CMK (cell line): ENCODE measurements at places on chromosomes 16 and 17.

DNA sequence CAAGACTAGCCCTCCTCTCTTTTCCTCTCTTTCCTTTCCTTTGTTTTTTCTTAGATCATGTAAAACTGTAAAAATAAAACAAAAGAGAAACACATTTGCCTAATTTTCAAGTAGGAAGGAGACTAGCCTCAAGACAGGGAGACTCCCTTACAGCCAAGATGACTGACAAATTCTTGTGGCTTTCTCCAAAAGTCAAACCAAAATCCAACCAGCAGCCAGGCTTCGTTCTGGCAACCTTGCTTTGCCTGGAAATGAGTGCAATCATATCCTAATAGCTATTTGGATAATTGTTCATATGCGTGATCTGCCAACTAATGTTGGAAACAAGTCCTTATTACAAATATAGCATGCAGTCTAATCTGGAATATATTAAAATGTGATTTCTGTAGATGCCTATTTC is 868.9 kb upstream of the SOX9 start:
- DNase-seq, result no peak

DNA sequence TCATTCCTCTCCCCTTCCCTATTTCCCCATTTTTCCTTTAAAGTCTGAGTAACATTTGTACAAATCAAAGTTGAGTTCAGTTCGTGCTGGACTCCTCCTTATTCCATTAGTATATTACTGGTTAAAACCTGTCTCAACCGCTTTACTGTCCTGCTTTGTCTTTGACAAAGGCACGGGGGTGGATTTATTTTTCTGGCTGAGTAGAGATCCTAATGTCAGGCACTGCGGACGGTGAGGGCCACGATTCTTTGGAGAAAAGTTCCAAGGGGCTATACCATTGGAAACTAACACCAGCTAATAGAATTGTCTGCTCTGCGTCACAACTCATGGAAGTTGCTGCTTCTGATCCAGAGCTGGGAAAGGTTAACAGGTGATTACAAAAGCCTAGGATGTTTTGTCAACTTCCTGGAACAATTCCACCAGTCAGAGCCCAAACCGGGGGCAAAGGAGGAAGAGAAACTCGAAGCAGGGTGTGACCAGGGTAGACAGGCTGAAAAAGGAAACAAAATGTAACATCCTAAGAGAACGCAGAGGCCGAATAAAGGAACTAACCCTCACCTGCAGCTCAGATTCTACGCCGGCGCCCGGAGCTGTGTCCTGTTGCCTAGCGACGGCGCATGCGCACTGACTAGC is 12.4 kb downstream of the TAT start:
- no peak for DNase-seq

DNA sequence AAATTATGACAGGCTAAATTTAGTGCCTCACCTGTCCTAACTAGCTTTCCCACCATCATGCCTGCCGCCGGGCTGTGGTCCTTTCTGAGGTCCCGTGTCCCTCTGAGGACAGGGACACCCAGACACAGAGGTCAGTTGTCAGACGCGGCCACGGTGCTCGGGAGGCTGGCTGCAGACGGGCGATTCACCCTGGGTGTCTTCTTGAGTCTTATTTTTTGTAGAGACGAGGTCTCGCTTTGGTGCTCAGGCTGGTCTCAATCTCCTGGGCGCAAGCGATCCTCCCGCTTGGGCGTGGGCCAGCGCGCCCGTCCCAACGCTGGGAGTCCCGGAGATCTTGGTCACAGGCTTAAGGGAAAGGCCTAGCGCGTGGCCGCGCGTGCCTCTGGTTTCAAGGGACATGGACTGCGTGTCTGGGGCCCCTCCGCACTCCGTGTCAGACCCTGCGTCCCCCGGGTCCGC is 797 bp upstream of the RAB11FIP3 start:
- DNase-seq, result no peak

DNA sequence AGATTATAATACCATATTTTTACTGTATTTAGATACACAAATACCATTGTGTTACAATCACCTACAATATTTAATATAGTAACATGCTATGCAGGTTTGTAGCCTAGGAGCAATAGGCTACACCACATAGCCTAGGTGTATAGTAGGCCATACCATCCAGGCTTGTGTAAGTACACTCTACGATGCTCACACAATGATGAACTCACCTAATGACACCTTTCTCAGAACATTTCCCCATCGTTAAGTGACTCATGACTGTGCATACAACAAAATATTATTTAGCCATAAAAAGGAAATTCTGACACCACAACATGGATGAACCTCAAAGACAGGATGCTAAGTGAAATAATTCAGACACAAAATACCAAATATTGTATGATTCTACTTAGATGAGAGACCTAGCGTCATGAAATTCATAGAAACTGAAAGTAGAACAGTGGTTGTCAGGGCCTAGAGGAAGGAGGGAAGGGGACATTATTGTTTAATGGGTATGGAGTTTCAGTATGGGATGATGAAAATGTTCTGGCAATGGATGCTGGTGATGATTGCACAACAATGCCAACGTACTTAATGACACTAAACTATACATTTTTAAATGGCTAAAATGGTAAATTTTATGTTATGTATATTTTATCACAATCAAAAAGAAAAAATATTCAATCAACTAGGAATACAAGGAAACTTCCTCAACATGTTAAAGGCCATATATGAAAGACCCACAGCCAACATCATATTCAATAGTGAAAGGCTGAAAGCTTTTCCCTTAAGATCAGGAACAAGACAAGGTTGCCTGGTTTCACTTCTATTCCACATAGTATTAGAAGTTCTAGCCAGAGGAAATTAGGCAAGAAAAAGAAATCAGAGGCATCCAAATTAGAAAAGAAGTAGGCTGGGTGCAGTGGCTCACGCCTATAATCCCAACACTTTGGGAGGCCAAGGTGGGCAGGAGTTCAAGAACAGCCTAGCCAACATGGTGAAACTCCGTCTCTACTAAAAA is 5.9 kb upstream of the C16orf87 start:
- no peak for DNase-seq

GRCh38 chr16:89009343-89010209 is 32.6 kb upstream of the CBFA2T3 start:
- no peak for DNase-seq

GRCh38 chr16:64846966-64847365 is 274.9 kb downstream of the CDH11 start:
- DNase-seq, result no peak

DNA sequence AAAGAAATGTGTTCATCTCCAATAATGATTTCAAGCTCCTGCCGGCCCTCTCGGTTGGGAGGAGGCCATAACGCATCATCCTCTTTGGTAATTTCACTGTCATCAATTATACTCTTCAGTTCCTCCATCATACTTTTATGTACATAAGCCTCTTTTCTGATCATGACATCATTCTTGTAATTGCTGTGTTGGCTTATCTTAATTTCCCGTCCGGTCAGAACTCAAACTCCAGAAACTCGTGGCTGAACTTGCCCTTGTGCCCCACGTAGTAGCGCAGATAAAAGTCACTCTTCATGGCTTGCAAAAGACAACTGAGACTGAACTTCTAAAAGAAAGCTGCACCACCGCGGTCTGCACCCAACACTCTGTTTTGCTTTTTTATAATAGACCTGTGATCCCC is 13.6 kb downstream of the TMEM220 start:
- no peak for DNase-seq

GRCh38 chr17:65181237-65182061 is 44.3 kb downstream of the RGS9 start:
- no peak for DNase-seq
